ENCODE measurements at places on chromosomes 2 and 18. TPM values are rescaled to one million over a fixed set of nuclear protein-coding genes. Genes with fewer than 3 reads are reported as not detected.

GCG gene
- polyA plus RNA-seq, result not detected

TRIM43 gene
- polyA plus RNA-seq, result not detected

LOXHD1 gene
- 0.07 TPM for polyA plus RNA-seq

CERKL gene
- polyA plus RNA-seq, result 15.8 TPM

FAM237A gene
- polyA plus RNA-seq, result not detected

ATP8B1 gene
- not detected for polyA plus RNA-seq

DYNAP gene
- not detected for polyA plus RNA-seq

KCNK3 gene
- polyA plus RNA-seq, result not detected

DOK1 gene
- 18.4 TPM for polyA plus RNA-seq

GALNT14 gene
- polyA plus RNA-seq, result not detected

- DNase-seq, result no peak
Measured at GRCh38 chr2:237464757-237465391, 22.2 kb upstream of the MLPH start.

GRCh38 chr2:131044075-131044756 lies 49.0 kb downstream of the FAM168B start:
- DNase-seq, result no peak

DNA sequence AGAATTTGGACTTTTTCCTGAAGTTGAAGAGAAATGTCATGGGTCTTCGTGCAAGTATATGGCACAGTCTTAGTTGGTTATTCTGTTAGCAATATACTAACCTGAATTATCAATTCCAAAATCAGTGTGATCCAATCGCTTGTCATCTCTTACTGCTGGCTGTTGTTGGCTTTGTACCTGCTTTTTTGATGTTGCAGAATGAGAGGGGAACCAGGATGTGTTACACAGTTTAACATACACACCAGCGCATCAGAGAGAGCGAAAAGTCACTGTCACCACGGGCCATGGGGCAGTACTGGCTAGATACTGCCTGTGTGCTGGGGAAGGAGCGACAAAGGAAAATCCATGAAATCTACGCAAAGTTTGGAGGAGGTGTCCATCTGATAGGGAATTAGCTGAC lies 59.3 kb upstream of the SPP2 start:
- DNase-seq, result no peak

DNA sequence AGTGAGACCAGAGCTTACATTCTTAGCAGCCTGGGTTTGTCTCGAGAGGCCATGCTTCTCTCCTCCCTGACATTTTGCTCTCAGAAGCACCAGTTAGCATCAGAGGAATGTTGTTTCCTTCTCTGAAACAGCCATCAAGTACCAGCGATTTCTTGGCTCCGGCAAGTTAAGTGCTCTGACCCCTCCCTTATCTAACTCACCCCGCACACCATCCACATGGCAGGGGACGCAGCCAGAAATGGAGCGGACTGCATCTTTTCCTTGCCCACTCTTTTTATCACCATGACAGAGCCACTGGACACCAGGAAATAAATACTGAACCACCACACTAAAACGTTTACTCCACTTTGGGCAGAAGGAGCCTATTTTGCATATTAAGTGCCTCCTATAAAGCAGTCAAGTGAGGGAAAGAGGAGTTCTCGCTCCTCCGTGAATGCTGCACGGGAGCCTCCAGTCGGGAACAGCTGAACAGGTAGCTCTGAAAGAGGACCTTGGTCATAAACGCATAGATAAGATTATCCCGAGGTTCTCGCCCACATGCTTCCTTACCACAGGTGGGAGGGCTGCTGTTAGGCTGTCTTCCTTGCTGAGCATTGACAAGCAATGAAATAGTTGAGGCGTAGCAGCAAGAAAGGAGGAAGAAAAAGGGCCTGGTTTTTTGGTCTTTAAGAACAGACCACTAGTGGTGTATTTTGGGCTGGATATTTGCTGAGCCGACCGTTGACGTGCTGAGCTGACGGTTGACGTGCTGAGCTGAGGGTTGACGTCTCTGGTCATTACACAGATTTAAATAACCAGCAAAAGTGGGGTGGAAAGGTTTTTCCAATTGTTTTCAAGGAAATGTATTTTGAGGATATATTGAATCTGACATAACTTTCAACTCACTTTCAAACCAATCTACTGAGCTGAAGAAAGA lies 71.4 kb upstream of the ITGB6 start:
- DNase-seq, result no peak

- no peak for DNase-seq
Measured at GRCh38 chr2:228703152-228703551, 521.7 kb upstream of the SPHKAP start.

DNA sequence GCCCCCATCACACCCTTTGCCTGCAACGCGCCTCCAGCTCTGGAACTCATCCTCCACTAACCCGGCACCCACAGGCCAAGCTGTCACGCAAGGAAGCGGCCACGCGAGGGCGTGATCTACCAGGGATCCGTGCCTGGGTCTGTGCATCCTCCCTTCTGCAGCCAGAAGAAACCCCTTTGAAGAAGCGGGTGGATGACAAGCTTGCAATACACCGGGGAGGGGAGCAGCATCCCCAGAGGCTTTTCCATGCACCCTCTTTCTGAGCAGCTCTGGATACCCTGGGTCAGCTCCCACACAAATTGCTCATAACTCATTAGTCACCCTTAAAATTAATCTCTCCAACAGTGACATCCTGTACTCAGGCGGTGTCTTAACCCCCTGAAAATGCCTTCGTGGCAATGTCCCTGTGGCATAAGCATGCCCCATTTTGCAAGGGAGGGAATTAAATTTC lies 47.6 kb downstream of the PDCL3 start:
- DNase-seq, result peak; percentile 38

- DNase-seq, result no peak
Measured at GRCh38 chr2:63051042-63051794, 588 bp downstream of the OTX1 start.

DNA sequence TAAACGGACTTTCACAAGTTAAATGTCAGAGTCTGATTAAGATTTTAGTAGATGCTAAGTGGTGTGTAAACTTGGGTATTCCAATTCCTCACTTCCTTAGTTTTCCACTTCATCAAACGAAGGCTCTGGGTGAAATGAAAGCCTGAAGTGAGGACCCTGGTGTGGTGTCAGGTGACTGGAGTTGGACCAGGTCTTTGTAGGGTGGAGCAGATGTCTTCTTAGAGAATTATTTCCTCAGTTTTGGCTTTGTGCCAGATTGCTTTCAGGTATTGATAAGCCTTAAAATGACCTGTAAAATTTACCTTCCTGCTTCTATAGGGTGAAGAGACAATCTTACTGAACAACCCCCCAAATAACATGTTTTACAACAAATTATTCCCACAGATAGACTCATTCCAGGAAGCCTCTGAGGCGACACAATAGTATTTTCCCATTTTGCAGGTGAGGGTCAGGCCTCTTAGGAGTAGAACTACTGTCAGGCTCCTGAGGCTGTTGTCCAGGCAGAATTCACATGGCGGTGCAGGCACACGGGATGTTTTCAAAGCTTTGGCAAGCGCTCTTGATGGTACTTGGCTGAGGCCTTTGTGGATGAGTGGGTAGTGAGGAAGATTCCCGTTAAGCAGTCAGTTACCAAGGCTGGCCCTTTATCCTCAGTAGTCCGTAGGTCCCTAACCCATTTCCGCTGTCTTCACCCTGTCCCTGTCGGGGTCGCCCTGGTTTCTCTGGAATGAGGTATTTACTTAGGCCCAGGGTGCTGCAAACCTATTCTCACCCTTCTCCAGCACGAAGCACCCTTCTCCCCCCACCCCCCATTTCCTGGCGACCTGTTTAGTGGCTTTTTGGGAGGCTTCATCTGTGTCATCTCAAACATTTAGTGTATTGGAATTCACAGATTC lies 6.6 kb downstream of the RPS7 start:
- DNase-seq, result no peak

- no peak for DNase-seq
Measured at GRCh38 chr2:219268294-219268693, 10.9 kb upstream of the DNAJB2 start.

- no peak for DNase-seq
Measured at GRCh38 chr2:189165656-189166380, 13.7 kb downstream of the COL5A2 start.

- no peak for DNase-seq
Measured at GRCh38 chr2:173854840-173855239, 110.3 kb downstream of the SP3 start.

All from immature natural killer cell (primary cell).